Kidney glomerular epithelial cell (primary cell): ENCODE measurements at places on chromosomes 1 and 21.

DNA sequence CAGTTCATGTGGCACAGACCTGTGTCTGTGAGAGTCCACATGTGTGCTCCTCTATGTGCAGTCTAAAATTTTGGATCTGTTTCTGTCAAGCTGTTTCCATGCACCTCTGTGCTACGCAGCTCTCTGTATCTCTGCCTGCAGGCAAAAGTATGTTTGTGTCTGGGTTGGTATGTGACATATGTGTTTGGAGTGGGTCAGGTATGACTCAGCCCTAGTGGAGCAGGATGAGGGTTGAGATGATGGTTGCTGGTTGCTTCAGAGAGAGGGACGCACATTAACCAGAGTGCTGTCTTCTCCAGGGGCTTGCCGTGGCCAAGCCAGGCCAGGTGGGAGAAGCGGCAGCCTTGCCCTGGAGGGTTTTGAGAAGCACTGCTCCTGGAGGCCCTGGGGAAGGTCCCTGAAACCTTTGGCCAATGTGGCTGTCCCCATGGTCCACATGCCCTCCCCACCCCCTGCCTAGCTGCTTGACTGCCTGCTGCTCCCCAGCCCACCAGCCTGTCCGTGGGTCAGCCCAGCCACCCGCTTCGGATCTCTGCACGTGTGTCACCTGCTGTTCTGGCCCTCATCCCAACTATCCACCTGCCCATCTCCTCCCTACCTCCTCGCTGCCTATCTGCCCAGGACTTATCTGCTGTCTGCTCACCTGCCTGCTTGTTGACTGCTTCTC is 4.1 kb upstream of the EVA1B start:
- no peak for DNase-seq

- no peak for DNase-seq
Measured at GRCh38 chr21:36175771-36176565, 19.3 kb downstream of the DOP1B start.

DNA sequence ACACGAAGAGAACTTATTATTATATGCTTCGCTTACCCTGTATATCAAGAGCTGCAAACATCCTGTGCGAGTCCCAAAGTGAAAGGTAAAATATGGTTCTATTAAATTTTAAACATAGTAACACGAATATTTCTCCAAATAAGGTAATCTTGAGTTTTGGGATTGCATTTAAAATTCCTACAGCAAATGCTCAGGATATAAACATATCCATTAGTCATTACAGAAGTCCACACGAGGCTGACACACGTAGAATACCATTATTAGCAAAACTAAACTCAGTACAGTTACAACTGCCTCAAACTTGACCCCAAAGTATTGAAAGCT is 282 bp upstream of the LYPLAL1 start:
- DNase-seq = no peak

DNA sequence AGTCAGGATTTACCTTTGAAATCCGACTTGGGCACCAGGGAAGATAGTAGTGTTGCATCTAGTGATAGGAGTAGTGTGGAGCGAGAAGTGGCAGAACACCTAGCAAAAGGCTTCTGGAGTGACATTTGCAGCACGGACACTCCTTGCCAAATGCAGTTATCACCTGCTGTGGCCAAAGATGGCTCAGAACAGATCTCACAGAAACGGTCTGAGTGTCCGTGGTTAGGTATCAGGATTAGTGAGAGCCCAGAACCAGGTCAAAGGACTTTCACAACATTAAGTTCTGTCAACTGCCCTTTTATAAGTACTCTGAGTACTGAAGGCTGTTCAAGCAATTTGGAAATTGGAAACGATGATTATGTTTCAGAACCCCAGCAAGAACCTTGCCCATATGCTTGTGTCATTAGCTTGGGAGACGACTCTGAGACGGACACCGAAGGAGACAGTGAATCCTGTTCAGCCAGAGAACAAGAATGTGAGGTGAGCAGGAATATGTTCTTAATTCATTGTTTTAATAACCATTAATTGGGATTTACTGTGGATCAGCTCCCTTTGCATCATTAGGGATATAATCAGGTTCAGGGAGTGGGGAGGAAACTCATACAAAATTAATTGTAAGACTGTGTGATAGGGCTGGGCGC is 28.3 kb downstream of the BACH1 start:
- DNase-seq = no peak

DNA sequence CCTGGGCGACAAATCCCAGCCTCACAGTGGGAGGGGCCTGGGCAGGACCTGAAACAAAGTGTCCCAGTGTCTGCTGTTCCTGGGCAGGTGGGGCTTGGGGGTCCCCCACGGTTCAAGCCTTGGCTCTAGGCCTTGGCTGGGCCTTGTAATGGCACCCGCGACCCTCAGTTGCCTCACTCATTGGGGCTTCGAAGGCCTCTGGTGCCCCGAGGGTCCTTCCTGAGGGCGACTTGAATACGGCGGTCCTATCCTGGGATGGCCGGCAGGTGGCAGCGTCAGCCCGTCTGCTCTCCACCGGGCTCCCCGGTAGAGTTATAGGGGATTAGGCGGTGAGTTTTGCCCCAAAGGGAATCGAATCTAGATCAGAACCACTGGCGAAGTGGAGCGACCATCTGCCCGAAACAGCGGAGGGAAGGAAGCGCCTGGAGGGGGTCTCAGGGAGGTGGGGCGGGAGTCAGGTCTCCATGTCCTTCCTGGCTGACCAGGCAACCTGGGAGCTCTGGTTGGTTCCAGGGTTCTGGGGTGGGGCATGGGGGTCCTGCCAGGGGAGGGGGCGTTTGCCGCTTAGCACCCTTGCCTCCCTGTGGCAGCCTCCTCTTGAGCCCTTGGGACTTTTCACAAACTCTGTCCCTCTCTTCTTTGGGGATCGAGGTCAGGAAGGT is 2.1 kb upstream of the PEX10 start:
- DNase-seq = peak; percentile 36

DNA sequence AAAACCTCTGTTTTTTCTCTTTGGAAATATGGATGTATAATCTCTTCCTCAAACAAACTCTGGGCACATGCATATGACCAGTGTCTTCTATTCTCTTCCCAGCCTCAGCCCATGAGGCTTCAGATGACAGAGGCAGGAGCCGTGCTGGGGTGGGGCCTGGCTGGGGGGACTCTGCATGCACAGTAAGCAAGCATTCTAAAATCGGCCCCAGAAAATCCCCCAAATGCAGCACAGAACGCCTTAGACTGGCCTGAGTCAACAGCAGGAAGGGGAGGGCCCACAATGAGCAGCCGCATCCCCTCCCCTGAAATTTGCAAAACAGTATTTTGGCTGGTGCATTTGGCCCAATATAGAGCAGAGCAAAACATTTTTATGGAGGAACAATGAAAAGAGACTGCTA is 47.8 kb downstream of the ITPKB start:
- no peak for DNase-seq

DNA sequence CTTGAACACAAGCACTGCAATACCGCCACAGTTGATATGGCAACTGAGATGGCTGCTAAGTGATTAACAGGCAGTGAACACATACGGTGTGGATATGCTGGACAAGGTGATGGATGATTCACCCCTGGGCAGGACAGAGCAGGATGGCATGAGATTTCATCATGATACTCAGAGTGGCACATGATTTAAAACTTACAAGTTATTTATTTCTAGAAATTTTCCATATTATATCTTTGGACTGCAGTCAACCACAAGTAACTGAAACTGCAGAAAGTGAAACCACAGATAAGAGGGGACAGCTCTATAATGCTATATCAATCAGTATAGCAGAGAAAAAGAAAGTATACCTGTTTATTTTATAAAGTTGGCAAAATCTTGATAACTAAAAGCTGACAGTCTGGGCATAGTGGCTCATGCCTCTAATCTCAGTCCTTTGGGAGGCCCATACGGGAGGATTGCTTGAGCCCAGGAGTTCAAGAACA is 47.9 kb downstream of the PHACTR4 start:
- peak; percentile 94 for DNase-seq

DNA sequence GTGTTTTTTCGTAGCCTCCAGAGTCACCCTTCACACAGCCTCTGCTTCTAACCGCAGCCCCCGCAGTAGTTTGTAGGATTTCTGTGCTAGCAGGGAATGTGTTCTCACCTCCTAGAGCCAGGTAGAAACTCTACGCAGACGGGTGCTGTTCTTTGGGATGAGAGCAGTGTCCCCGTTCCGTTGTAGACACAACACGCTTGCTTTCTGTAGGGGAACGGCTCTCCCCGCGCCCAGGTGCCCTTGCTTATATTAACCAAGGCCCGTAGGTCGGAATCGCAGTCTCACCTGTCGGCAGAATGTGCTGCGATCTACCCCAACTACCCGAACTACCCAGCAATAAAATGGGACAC is 111.8 kb upstream of the NBPF11 start:
- DNase-seq = no peak

- no peak for DNase-seq
Measured at GRCh38 chr1:178495158-178495557, 1.6 kb downstream of the CLEC20A start.

DNA sequence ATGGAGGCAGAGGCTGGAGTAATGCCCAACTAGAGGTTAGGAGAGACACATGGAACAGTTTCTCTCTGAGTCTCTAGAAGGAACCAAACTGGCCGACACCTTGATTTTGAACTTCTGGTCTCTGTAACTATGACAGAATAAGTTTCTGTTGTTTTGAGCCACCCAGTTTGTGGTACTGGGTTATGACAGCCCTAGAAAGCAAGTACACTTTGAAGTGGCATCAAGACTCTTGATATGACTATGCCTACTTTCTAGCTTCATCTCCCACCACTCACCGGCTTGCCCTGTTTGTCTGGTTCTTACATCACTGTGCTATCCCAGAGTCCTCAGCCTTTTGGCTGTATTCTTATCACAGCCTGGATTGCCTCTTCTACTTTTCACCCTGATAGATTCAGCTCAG is 230.3 kb upstream of the USP24 start:
- DNase-seq = no peak

DNA sequence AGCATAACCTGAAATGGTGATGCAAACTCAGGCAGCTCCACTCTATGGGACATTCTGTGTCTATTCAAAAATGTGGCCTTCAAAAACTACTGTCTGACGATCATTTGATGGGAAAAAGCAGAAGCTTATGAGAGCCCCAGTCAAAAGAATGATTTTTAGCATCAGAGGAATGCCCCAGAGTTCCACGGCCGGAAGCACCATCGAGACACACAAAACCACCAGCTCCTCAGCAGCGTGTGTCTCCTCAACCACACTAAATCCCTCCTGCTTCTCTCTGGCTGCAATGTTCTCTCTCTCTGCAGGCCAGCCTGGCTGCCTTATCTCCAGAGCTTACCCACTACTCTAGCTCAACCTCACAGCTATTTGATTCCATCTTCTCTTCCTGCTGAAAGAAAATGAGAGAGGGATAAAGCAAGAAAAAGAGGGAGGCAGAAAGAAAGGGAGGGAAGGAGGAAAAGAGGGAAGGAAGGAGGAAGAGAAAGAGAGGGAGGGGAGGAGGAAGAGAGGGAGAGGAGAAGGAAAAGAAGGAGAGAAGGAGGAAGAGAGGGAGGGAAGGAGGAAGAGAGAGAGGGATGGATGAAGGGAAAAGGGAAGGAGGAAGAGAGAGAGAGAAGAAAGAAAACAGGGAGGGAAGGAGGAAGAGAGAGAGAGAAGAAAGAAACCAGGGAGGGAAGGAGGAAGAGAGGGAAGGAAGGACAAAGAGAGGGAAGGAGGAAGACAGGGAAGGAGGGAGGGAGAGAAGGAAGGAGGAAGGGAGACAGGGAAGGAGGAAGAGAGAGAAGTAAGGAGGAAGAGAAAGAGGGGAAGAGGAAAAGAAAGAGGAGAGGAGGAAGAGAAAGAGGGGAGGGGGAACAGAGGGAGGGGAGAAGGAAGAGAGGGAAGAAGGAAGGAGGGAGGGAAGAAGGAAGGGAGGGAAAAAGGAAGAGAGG is 33.5 kb upstream of the LAPTM5 start:
- no peak for DNase-seq

DNA sequence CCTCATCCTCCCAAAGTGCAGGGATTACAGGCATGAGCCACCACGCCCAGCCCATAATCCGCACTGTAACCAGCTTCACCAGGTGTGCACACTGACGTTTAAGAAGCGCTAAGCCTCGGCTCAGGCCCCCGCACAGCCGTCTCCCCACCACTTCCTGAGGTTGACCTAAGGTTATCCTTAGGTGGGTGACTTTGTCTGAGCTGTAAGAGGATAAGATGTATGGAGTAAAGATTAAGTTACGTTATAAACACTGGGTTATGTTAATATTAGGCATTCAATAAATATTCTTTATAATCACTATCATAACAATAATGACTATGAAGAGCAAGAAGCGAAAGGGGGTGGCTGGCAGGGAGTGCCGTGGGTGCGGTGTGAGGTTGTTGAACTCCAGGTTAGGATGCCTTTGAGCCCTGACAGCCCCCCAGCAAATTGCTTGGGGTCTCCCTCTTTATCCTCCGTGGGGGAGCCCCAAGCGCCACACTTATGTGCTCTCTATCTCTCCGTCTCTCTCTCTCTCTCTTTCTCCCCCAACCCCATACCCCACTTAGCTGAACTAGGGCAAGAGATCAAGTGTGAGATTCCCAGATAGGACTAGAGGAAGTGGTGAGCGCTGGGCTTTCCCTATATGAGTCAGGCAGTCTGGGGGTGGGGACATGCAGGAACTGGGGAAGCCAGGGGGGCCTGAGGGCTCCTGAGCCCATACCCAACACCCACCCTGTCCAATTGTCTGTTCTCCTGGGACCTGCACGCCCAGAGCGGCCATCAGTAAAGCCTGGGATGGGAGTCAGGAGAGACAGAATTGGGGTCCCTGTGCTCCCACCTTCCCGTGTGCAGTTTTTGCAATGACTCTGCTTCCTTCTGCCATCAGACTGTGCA is 7.6 kb downstream of the EFHD2 start:
- peak; percentile 69 for DNase-seq

- no peak for DNase-seq
Measured at GRCh38 chr1:198168227-198168626, 11.4 kb downstream of the NEK7 start.

GRCh38 chr1:154807048-154807591 is 63.0 kb downstream of the KCNN3 start:
- DNase-seq = no peak

DNA sequence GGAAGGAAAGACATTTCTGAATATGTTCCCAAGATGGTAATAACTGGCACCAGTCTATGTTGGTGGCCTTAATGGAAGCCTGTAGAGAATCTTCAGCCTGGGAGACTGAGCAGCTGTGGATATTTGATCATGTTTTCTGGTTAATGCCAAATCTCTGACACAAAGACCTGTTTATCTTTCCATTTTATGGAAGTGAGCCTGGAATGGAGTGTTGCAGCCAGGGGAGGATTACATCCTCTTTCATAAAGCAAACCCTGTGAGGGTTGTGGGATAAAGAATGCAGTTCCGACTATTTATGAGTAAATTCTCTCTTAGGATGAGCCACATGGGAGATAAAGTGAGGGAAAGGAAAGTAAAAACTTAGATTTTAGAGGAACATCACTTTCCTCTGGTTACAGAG is 144.1 kb downstream of the PCP4 start:
- no peak for DNase-seq

- DNase-seq = no peak
Measured at GRCh38 chr1:193654951-193655735, 468.7 kb upstream of the B3GALT2 start.

GRCh38 chr1:16187748-16188401 is 24.6 kb downstream of the ARHGEF19 start:
- DNase-seq = peak; percentile 57

GRCh38 chr1:54137534-54138061 is 15.2 kb downstream of the CDCP2 start:
- DNase-seq = peak; percentile 61
